ENCODE measurements at places on chromosomes 12 and 14.

- no peak for DNase-seq
Measured at GRCh38 chr12:71469258-71469750, 29.7 kb downstream of the LGR5 start.

DNA sequence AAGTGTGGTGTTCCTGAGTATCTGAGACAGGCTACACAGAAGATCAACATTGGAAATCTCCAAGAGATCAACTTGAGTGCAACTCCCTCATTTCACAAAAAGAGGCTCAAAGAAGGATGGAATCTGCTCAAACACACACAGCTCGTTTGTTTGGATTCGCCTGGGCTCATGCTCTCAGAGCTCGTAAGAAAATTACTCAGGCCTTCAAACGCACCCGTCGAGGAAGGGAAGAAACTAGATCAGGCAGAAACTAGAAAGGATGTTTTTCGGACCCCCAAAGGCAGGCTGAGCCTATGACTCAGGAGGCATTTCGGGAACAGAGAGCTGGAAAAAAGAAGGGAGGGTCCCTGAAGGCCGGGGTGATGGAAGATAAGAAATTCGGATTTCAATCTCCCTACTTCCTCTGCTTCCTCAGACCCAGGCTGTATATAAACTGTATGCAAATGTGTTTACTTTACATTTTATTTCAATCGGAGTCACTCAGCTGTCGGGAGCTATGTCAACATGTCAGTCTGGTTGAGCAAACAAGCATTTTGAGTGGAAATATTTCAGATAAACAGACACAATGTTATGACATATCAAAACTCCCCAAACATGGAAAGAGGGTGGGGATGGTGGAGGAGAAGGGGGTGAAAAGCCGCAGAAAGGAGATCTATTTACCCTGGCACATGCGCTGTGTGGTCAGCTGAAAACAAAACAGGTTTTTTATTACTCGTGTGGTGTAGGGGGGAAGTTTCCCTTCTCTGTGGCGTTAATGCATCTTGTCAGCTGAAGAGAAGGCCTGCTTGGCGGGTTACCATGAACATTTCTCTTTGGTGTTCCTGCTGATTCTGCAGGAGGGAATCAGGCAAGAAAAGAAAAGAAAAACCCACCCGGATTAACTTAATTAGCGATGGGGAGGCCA is 129.1 kb upstream of the TBX3 start:
- no peak for DNase-seq

DNA sequence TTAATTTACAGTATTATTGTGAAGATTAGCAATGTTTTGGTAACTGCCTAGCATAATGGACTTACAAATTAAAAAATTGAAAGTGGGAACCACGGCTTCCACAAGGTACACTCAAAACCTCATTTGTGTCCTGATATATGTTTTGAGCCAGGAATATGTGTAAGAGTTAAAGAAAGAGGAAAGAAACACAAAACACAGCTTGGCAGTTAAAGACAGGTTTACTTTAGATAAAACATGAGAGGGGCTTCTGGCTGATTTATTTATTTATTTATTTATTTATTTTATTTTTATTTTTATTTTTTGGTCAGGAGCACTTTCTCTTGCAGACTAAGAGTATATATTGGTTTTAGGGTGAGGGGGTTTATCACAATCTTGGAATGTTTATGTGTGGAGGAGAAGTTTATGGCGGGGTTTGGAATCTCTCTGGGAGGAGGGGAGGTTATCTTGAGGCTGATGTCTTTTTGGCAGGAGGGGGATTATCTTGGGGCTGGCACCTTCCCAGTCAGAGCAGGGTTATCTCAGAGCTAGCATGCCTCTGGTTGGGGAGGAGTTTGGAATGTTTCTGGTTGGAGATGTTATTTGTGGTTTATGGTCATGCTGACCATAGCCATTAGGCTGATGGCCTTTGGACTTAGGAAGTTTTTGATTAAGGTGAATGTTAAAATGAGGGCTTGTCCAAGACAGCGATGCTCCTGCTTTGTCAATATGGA is 436.7 kb downstream of the DAD1 start:
- no peak for DNase-seq

- DNase-seq: no peak
Measured at GRCh38 chr12:63917864-63918799, 73.6 kb downstream of the SRGAP1 start.

DNA sequence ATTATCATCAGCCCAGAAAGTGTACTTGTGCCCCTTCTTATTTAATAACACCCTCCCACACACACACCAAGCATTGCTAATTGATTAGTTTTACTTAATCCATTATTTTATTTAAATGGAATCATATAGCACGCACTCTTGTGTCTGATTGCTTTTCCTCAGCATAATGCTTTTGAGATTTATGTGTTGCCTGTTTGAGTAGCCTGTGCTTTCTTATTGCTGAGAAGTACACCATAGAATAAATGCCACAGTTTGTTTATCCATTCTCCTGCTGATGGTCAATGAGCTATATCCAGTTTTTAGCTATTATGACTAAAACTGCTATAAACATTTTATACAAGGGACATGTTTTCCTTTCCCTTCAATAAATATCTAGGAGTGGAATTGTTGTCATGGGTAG is 409.9 kb upstream of the PDE3A start:
- DNase-seq: no peak

GRCh38 chr12:120529641-120530417 is 871 bp upstream of the COQ5 start:
- DNase-seq: no peak

GRCh38 chr12:114688256-114688845 is 4.4 kb upstream of the TBX3 start:
- DNase-seq: no peak

GRCh38 chr12:119153477-119154434 is 25.0 kb upstream of the HSPB8 start:
- peak; percentile 89 for DNase-seq

Measured in upper lobe of right lung (tissue), 1 donor.